NCI-H748 treated with DMSO at 0.1 percent for 48 hours (cell line): ENCODE measurements at places on chromosomes 3 and 15.
A peak's percentile ranks its signal among the peaks of the same experiment; 100 is the strongest.

GRCh38 chr15:70220490-70221096 is 122.9 kb upstream of the TLE3 start:
- no peak for DNase-seq

GRCh38 chr3:168709073-168709472 is 613.3 kb upstream of the GOLIM4 start:
- DNase-seq: peak; percentile 45

- no peak for DNase-seq
Observed at GRCh38 chr3:43852066-43852465, 161.3 kb downstream of the ABHD5 start.

GRCh38 chr3:179224584-179224983 is 26.3 kb downstream of the KCNMB3 start:
- no peak for DNase-seq

DNA sequence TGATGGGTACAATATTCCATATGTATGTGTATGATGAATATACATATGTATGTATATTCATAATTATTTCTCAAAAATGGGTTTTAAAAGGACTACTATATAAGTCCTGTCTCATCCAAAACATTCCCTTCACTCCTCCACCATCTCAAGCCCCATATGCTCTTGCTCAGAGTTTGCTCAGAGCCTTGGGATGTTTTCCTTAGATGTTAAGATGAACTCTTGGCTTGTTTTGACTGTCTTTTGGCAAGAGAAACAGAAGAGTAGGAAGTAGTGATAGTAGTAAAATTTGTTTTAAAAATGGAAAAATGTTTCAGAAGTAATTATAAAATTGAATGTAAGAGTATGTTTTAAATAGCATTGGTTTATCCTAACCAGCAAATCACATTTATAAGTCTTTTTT is 6.2 kb upstream of the EPHA3 start:
- no peak for DNase-seq

DNA sequence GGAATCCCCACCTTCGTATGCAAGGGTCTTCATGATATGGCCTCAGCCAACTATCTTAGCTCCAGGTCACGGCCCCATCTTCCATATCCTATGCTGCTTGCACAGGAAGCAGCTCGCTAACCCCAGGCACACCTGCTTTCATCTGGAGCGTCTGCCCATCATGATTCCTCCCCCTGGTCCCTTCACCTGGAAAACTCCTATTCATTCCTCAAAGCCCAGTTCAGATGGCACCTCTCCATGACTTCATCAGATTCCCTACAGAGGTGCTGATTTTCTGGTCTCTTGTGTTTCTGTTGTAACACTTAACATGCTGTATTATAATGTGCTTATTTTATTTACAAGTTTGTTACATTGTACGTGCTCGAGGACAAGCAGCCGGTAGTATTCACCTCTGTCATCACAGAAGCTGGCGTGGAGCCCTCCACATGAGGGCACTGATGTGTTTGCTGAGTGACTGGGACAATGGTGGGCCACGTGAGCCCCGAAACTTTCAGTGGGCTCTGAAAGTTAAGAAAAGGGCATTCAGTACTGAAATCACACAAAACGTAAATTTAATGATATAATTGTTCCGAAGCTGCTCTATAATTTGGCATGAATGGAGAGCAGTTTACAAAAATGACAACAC is 16.2 kb downstream of the MUC20 start:
- no peak for DNase-seq

DNA sequence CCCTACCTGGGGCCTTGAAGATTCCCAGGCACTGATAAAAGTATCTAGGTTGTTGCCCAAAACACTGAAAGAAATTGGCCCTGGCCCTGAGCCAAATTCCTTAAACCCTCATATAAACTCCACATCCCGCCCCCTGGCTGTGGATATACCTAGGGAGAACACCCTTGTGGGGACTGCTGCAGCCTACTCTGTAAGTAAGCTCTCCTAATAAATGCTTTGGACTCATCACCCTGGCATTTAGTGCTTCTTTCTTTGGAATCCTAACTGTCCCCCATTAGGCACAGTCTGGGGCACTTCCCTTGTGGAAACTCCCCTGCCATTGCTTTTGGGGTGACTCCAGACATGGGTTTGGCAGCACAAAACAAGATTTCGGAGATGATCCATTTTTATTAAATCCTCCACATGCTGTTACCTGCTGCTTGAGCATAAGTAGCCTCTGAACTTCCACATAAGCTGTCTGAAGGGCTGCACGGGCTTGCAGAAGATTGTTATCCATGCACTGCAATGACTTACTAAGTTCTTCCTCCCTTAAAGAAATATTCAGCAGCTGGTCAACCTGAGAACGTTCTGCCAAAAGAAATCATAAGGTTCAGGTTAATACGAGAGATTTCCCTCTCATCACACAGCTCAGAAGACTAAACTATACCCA is 46.4 kb downstream of the ZNF106 start:
- DNase-seq: no peak
